ENCODE measurements at places on chromosomes 7 and 10.

DNA sequence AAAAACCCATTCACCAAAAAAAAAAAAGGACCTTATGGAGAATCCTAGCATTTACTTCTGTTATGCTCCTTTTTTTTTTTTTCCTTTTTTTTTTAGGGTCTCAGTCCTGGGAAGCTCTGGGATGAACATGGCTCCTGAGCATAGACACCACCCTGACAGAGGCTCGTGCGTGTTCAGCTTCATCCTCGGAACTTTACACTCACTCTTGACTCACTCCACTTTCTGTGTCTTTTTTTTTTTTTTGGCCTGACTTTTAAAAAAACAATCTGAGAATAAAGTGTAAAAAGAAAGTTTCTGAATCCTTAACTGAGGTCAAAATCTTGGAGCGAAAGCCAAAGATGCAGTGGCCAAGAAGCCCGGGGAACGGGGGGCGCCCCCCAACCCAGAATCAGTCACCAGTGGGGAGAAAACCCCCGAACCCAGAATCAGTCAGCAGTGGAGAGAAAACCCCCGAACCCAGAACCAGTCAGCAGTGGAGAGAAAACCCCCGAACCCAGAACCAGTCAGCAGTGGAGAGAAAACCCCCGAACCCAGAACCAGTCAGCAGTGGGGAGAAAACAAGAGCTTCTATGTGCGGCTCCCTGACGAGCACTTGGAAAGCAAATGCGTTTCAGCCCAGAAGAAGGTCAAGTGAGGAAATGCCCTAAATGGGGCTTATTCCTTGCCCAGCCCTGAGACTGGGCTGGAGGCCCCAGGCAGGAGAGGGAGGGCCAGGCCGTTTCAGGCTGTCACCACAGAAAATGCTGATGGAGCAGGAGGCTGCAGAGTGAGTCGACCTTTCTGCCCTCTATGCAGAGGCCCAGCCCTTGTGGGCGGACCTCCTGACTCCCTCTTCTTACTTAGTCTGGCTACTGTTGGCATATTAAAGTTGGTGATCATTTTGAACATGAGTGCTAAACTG is 19.0 kb upstream of the PFKP start:
- DNase-seq: no peak

DNA sequence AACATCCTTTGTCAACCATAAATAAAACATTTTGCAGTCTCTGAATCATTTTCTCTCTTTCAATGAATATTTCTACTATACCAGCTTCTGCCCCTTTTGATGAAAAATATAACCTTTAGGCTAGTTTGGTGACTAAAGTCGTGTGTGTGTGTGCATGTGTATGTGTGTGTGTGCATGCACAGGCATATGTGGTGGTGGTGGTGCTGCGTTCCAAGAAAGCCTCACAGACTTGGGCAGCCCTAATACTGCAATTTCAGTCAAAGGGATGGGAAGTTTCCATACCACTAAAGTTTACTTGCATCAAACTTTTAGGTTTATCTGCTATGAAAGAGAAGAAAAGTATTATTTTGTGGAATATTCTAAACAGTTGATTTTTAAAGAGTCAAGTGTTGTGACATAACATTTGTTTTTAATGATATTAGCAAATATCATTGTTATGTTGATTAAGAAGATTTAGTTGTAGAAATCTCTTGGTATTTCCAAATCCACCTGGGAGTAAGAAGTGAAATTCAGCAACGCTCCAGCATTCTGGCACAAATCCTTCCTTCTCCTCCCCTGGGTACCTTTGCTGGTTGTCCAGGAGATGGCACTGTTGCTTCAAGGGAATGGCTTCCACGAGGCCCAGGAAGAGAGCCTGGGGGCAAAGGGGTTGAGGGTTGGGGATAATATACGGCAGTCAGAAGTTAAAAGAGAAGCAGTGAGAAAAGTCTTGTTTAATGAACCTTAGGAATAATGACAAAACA is 41.5 kb downstream of the ASB4 start:
- DNase-seq: no peak

- DNase-seq: no peak
Measured at GRCh38 chr10:19579761-19580545, 236.3 kb upstream of the PLXDC2 start.

GRCh38 chr10:15672469-15672868 is 47.3 kb downstream of the ITGA8 start:
- DNase-seq: no peak

GRCh38 chr7:156652886-156653568 is 12.5 kb downstream of the RNF32 start:
- DNase-seq: no peak

DNA sequence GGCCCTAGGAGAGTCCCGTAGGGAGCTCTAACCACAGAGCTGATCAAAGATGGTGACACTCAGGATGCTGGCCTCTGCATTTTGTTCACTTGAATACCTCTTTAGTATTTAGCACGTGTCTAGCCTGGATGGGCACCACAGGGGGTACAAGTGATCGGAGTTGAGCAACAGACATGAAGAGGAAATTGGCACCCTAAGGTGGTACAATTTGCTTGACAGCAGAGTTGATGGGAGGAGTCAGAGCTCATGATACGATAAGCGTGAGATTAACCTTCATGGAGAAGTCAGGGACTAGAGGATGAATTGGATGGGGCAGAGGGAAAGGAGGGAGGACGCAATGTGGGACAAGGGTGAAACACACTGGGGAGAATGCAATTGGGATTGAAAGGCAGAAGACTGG is 9.9 kb upstream of the ZNF212 start:
- DNase-seq: no peak

DNA sequence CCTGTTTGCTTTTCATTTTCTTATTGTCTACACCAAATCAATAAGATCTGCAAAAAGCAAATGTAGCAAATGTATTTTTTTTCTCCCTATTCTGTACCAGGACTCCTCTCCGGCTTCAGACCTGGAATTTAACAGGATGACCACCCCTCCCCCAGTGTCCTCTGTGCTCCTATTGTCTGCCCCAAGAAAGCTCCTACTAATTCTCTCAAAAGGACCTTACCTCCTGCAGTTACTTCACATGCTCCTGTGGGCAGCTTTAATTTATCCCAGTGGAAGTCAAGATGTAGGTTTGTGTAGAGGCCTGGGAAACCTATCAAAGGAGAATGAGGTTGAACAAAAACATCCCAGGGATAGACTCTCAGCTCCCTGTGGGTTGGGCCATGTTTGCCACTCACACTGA is 31.3 kb downstream of the PLXNA4 start:
- no peak for DNase-seq

GRCh38 chr7:91846436-91846835 is 34.1 kb downstream of the MTERF1 start:
- DNase-seq: no peak

DNA sequence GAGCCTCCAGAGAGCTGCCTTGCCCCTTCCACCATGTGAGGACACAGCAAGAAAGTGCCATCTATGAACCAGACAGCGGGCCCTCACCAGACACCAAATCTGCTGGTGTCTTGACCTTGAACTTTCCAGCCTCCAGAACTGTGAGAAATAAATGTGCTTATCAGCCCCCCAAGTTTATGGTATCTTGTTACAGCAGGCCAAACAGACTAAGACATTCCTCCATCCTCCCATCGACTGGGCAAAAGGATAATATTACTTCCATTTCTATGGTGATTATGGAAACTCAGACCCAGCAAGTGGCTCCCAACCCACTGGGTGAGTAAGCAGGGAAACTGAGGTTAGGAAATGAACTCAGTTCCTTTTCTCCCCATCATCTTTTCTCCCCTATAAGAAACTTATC is 288.4 kb downstream of the KCNMA1 start:
- no peak for DNase-seq

DNA sequence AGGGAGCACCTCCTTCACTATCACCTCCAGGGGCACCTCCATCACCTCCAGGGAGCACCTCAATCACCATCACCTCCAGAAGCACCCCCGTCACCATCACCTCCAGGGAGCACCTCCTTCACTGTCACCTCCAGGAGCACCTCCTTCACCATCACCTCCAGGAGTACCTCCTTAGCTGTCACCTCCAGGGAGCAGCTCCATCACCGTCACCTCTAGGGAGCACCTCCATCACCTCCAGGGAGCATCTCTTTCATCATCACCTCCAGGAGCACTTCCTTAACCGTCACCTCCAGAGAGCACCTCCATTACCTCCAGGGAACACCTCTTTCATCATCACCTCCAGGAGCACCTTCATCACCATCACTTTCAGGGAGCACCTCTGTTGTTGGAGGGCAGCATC is 103.0 kb downstream of the DNAJB6 start:
- DNase-seq: no peak

GRCh38 chr7:155806096-155806871 is 6.0 kb downstream of the SHH start:
- DNase-seq: no peak

DNA sequence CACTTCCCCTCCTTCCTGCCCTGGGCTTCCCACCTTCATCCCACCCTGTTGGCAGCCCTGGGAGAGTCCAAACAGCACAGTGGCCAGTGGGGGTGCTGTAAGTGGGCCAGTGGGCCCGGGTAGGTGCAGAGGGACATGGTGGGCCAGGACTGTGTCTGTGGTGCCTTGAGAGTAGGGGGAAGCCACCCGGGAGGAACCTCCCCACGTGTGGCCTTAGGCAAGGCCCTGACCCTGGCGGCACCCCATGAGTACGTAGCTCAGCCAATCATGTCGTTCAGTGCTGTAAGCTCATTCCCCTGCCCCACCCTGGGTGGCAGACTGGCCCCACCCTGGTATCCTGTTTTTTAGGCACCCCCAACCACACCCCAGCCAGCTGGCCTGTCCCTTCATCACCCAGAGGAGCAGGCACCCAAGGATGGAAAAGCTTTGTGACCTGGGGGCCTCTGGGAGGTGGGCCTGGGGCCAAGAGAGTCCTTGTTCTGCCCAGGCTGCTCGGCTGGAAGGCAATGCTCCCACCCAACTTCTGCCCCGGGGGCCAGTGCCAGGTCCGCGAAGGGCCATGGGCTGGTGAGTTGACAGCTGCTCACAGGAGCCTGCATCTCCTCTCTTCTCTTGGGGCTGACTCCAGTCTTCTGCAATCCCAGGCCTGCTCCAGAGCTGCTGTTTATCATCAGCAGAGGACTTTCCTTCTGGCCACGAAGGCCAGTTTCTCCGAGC is 41.6 kb downstream of the TSPAN15 start:
- DNase-seq: no peak

DNA sequence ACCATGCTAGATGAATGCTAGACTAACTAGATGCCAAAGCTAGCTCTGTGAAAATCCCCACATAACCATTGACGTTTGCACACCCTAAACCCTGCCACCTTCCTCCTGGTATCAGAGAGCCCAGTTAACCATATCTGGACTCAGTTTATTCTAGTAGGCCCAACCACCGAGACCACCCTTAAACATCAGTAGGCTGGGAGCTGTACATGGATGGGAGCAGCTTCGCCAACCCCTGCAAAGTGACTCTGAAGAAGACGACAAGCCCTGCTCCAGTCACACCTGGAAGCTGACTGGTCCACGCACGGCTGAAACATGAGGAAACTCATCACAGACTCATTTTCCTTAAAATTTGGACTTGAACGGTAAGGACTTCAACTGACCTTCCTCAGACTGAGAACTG is 4.4 kb upstream of the CYREN start:
- DNase-seq: no peak

GRCh38 chr10:30770229-30770628 is 140.7 kb upstream of the LYZL2 start:
- DNase-seq: no peak

DNA sequence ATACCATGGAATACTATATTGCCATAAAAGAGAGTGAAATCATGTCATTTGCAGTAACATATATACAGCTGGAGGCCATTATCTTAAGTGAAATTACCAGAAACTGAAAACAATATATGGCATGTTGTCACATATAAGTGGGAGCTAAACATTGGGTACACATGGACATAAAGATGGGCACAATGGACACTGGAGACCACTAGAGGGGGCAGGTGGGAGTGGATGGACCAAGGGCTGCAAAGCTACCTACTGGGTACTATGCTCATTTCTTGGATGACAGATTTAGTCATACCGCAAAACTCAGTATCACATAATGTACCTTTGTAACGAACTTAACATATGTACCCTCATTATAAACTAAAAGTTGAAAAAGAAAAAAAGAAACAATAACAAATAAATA is 1167.6 kb downstream of the NXPH1 start:
- no peak for DNase-seq

- no peak for DNase-seq
Measured at GRCh38 chr7:95578299-95578855, 17.9 kb downstream of the PDK4 start.

DNA sequence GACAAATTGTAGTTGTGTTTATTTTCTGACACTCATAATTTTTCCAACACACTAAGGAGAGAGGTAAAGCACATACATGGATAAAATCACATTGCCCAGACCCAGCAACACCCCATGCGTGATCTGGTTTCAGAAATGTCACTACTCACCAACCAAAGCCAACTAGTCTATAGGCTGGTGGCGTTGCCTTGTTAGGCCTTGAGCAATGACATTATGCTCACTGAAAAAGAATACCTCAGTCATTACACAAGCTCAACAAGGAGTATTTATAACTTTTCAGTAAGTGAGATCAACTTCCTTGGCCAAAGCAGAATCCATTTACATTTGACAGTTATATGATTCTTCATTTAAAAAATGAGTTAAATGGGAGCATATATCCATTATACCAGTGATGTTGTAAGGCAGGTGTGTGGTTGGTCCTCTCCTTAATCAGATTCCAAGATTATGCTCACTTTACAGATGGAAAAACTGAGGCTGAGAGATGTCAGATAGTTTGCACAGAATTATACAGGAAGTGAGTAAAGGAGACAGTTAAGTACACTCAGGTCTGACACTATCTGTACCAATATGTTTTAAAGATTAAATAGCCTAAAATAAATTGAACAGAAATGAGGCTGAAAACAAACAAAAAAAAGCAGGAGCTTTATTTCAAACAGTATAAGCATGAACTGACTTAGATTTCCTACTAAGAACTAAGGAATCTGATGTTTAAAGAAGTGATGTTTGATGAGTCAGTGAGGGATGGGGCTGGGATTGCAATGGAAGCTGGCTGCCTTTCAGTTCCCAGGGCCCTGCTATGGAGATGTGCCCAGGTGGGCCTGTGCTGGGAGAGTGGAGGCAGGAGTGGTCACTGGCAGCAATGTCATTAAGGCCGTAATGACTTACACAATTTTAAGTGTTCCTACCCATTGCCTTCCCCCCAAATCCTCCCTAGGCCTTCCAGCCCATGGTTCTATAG is 118.3 kb downstream of the RAPGEF5 start:
- DNase-seq: no peak

GRCh38 chr7:951881-952547 is 2.5 kb downstream of the ADAP1 start:
- DNase-seq: no peak

DNA sequence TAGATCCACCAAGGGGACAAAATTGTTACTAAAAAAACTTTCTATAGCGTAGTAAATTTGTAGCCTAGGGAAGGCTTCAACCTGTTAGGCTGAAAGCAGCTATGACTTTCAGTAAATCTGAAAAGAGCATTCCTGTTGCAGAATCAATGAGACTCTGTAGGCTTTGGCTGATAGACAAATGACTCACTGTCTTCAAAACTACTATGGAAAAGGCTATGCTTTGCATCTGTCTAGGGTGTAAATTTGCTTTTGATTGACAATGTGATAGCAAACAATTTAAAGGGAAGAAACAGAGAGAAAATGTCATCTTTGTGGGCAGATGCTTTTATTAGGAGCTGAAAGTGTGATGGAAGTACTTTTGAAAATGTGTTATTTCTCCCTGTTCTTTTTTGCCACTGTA is 60.6 kb downstream of the ARL5B start:
- DNase-seq: no peak

GRCh38 chr7:136953386-136953785 is 84.9 kb downstream of the CHRM2 start:
- DNase-seq: no peak
